ENCODE measurements at places on chromosomes 4 and X. TPM values are rescaled to one million over a fixed set of nuclear protein-coding genes. Genes with fewer than 3 reads are reported as not detected.

- DNase-seq, result no peak
Observed at GRCh38 chr4:146246381-146246780, 32.0 kb downstream of the REELD1 start.

DNA sequence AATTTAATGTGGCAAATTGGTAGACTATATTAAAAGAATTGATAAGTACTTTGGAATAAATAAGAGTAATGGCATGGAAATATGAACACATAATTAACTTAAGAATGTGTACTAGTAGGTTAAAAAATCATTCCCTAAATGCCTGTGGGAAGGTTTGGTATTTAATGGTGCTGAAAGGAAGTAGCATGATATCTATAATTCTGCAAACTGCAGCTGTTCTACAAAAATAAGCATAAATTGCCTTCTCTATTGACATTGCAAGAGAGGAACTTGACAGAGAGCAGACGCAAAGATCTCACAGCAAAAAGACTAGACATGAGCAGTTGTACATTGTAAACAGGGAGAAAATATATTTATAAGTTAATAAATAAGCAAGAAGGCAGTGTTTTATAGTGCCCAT is 752.5 kb upstream of the PCDH10 start:
- no peak for DNase-seq

GRCh38 chrX:101230636-101231035 is 11.1 kb downstream of the DRP2 start:
- DNase-seq, result no peak

The RHOXF1 gene
- total RNA-seq, result 0.79 TPM

The SLC6A14 gene
- not detected for total RNA-seq

The TGIF2LX gene
- total RNA-seq, result not detected

The DDX53 gene
- total RNA-seq, result not detected
